Naive B cell (primary cell): ENCODE measurements at places on chromosomes 4 and X.

GRCh38 chrX:107135049-107135964 lies 16.7 kb upstream of the RBM41 start:
- DNase-seq, result no peak

- DNase-seq, result no peak
These were observed 89.8 kb downstream of the RTL9 start for GRCh38 chrX:110448459-110448858.

GRCh38 chr4:111434586-111434985 lies 710.7 kb upstream of the FAM241A start:
- DNase-seq, result no peak

GRCh38 chr4:150855981-150856510 lies 159.0 kb downstream of the LRBA start:
- DNase-seq, result no peak

DNA sequence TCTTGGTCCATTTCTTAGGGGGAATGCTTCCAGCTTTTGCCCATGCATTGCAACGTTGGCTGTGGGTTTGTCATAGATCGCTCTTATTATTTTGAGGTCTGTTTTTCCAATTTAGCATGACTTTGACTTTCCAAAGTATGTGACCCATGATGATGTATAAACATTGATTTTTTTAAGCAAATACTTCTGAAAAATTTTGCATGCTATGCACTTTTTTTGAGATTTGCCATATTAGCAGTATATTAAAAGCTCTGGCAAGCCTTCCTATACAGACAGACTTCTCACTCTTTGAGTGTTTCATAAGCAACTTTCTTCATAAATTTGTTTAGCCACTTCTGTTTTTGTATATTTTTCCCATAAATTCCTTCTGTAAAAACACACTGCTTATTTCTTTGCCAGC lies 746.4 kb upstream of the LCORL start:
- no peak for DNase-seq

DNA sequence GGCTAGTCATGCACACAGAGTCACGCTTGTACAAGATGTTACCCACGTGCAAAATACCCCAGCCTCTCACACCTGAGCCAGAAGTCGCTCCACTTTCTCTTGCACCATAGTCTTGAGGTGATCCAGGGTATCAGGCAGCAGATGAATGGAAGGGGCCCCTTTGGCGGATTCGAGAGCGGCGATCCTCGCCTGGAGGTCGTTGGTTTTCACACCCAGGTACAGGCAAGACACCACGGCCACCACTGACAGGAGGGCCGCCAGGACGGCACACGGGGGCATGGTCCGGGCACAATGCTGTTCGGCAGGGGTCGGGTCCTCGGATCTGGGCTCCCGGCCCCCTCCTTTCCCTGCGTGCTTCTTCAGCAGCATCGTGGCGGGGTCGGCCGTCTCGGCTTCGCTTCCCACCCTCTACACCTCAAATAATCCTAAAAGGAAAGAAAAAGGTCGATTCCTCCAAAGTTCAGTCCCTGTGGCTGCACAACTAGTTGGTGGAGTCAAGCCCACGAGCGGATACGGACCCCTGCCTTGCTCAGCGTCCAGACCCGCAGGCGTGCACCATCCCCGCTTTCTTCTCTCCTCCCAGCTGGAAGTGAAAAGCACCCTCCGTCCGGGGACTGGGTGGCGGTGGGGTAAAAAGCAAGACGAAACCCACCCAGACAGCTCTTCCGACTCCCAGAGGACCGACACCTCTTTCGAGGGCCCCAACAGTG lies 652 bp downstream of the COL25A1 start:
- no peak for DNase-seq

GRCh38 chrX:130173190-130173895 lies 1.6 kb downstream of the RAB33A start:
- no peak for DNase-seq

DNA sequence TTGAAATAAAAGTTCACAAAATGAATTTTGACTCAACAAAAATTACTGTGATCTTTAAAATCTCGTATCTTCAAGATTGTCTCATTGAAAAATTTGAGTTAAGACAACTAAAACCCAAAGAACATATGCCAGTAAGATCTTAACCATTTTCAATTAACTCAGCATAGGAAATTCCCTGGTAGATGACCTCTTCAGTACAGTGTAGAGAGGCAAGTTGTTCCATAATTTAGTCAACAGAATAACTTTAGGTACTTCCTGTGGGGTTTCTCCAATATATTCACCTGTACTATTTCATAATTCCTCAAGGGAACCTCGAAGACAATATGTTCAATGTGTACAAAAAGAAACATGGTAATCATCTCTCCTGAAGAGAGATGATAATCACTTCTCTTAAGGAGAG lies 145.3 kb downstream of the COL25A1 start:
- no peak for DNase-seq

- no peak for DNase-seq
These were observed 42.0 kb downstream of the MAP7D3 start for GRCh38 chrX:136209016-136209738.

- no peak for DNase-seq
These were observed 14.6 kb downstream of the DGKQ start for GRCh38 chr4:958696-959337.

- DNase-seq, result no peak
These were observed 171.0 kb upstream of the TBL1X start for GRCh38 chrX:9293903-9294302.

DNA sequence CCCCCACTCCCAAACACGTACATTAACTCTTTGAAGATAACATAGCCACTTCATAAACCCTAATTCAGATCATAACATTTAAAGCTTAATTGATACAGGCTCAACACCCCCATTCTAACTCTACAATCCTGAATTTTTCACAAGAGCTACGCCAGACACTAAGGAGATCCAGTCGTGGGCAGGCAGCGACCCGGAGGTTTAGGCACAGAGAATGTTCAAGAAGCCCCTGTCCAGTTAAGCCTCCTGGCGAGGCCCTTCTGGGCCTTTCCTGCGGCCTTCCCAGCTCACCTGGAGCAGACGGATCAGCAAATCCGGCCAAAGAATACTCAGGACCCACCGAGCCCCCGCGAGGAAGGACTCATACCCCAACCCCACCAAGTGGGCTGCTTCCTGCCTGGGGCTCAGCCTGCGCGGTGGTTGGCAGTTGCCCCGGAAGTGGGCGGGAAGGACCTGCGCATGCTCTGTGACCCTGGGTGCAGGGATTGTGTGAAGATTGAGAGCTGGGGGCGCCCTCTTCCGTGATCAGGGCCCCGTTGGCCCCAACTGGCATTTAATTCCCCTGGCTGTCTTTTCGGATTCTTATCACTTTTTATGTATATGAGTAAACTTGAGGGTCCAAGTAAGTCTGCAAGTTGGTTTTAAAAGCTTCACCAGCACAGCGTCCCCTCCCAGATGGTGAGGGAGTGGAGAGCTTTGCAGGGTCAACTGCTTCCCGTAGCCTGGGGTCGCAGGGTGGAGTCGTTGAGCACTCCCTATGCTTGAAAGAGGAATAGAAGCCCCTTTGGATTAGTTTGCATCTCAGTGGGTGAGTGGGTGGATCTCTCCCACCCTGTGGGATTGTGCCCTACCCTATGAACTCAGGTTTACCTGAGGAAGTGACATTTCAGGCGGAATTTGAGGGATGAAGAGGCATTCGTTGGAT lies at the start of gene TRIM61:
Gene TRIM61, minus strand, starts transcription at position 415 of the 922 bp plus-strand sequence. CDS start 7,655 bp downstream, outside the sequence.
- peak; percentile 22 for DNase-seq
